Left renal cortex interstitium (tissue), 4 donors: ENCODE measurements at places on chromosomes 4 and X.

DNA sequence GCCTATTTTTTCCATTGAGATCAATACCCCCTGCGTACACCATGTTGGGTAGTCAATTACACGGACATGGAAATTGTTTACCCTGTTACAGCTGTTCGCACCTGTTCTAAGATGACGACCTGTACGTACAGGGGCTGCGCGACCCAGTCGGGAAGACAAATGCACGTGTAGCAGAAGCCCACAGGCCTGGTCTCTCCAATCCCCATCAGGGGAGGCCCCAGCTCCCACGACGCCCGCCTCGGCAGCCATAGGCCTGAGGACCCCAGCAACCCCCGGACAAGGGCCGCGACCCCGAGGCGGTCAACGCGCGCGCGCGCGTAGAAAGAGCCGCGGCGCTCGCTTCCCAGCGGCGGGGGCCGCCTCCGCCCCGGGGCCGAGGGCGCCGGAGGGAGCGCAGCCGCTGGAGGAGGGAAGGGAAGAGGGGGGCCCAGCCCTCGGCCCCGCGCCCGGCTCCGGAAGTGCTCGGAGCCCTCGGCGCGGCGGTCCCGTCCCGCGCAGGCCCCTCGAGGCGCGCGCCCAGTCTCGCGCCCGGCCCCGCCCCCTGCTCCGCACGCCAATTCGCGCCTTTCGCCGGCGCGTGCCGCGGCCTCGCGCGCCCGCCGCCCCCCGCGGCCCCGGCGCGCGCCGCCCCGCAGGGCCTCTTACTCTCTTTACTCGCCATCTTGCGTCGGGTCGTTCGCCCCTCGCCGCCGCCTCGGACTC is 618 bp downstream of the RBBP7 start:
- peak; percentile 13 for DNase-seq

DNA sequence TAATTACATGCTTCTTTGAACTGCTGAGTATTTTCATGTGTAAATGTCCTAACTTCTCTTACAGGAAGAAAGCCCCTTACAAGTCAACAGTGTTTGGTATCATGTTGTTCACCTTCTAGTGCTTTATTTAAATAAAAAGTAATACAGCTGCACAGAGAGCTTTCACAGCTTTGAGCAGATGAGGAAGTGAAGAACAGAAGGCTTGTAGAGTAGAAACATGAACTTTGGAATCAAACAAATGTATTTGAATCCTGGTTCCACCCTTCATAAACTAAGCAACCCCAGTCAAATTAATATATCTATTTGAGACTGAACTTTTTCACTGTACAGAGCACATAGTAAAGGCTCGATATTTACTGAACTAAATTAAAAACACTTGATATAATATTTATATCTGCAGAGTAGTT is 120.5 kb downstream of the CAMK2D start:
- DNase-seq = no peak

DNA sequence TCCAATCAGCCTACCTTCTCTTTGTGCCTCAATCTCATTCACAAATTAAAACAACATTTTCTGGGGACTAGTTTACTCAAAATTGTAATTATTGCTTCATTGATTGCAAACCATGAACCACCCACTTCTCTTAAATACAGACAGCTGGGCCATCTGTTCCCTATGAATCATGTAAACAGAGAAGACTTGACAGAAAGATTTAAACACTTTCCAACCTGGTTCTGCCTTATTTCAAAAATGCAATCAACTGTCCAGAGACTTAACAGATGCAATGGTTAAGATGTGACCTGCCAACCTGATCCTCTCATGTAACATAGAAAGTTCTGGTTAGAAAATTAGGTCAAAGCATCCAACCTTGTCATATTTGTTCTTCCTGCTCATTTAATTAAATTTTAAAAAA is 20.8 kb upstream of the SERTM2 start:
- DNase-seq = no peak

- no peak for DNase-seq
Measured at GRCh38 chrX:30592831-30593230, 15.3 kb upstream of the TASL start.
